Activated CD4-positive, alpha-beta memory T cell treated with anti-CD3 and anti-CD28 coated beads for 36 hours (primary cell): ENCODE measurements at places on chromosomes 12 and 14. TPM values are rescaled to one million over a fixed set of nuclear protein-coding genes. Genes with fewer than 3 reads are reported as not detected.
A peak's percentile ranks its signal among the peaks of the same experiment; 100 is the strongest.

Gene TGFB3
- 1.9 TPM for total RNA-seq

DNA sequence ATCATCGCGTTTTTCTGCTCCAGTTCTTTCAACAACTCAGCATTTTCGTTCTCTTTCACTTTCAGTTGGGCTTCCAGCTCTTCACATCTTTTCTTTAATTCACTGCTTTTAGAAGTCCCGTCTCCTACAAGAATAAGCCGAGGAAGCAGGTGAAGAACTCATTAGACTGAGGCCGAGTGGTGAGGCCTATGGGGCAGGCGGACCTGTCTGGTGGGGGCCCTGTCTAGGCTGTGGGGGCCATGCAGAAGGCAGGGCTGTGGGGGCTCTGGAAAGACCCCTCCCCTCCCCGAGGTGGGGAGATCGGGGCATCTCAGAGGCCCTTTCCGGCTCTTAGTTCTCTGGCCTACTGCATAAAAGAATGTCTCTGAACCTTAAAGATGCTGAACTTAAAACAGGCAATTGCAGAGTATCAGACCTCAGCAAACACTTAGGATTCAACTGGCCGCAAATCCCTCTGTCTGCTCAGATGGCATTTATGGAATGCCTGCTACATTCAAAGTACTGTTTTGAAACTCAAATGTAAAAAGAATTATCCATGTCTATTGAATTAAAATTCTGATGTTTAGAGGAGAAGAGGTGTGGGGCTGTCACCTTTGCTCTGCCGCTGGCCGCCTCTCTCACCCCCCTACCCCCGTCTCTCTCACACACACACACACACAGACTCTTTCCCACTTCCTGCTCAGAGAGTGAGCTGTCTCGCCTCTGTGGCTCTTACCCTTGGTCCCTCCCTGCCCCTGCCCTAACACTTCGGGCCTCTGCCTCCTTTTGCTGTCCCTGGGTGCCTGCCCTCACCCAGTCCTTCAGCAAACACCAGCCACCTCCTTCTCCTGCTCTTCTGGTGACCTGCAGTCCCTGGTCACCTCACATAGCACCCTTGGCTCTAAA, 34.7 kb downstream of the CCDC92 start:
- H3K4me1 ChIP-seq: peaks cover 20% of the 10 kb centered on the region
- H3K27ac ChIP-seq: peak overlapping the region; percentile 80
- no peaks in the 10 kb centered on the region for H3K27me3 ChIP-seq
- H3K36me3 ChIP-seq: peaks cover 21% of the 10 kb centered on the region

GRCh38 chr14:103563844-103564505, 1.2 kb downstream of the COA8 start:
- peaks cover 56% of the 10 kb centered on the region for H3K4me1 ChIP-seq
- H3K36me3 ChIP-seq: peaks cover 23% of the 10 kb centered on the region
- no peaks in the 10 kb centered on the region for H3K27me3 ChIP-seq
- peak overlapping the region; percentile 94 for H3K4me3 ChIP-seq
- H3K27ac ChIP-seq: no peak overlapping the region
- DNase-seq: no peak

DNA sequence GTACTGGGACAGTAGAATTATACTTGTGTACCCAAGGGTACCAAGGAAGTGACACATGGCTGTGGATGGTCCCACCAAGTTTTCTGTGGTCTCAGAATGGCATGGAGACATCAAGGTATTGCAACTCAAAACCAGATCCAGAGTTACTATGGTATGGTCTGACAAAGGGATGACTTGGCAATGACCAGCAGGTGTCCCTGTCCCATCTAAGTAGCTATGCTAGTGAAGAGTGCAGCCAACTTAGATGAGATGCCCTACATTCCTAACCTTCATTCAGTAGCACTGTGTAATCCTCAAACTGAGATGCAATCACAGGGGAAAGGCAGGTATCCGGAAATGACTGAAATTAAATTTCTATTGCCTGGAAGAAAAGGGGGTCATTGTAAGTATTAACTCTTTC, 188.7 kb upstream of the TMEM260 start:
- no peak overlapping the region for H3K27ac ChIP-seq
- no peaks in the 10 kb centered on the region for H3K27me3 ChIP-seq
- peaks cover 6% of the 10 kb centered on the region for H3K36me3 ChIP-seq
- no peaks in the 10 kb centered on the region for H3K4me1 ChIP-seq
- H3K4me3 ChIP-seq: no peak overlapping the region

DNA sequence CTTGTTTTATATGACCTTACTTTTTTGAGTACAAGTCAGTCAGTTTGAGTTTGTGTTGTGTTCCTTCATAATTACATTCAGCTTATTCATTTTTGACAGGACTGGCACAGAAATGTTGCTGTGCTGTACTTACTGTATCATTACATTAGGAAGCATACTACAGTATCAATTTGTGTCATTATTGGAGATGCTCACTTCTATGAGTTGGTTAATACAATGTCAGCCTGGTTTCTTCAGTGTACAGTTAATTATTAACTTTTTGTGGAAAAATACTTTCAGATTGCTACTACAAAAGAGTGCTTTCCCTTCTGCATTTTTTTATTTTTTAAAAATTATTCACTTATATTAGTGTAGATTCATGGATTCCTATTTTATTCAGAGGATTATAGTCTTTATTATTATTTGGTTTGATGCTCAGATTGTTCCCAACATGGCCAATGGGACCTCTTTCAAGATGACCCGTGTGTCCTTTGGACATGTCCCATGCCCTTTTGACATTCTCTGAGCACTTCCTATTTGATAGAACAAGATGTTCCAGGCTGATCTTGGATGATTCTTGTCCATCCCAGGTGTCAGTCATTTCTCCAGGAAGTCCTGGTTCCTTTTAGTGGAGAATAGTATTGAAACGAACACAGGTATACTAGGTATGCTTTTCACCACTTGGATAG, 66.6 kb downstream of the MON2 start:
- H3K4me1 ChIP-seq: peaks cover 4% of the 10 kb centered on the region
- H3K27me3 ChIP-seq: no peaks in the 10 kb centered on the region
- DNase-seq: no peak
